ENCODE measurements at places on chromosomes 4 and X.

GRCh38 chr4:178255172-178255571 is 812.9 kb upstream of the AGA start:
- DNase-seq, result no peak

DNA sequence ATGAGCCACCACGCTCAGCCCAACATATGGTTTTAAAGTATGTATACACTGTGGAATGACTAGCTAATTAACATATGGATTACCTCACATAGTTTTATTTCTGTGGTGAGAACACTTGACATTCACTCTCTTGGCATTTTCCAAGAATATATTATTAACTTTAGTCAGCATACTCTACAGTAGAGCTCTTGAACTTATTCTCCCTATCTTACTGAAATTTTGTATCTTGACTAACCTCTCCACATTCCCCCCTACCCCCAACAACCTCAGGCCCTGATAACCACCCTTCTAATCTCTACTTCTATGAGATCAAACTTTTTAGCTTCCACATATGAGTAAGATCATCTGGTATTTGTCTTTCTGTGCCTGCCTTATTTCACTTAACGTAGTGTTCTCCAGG is 38.6 kb upstream of the AGA start:
- DNase-seq, result no peak

- DNase-seq, result no peak
Observed at GRCh38 chr4:128371001-128371777, 83.6 kb upstream of the PGRMC2 start.

DNA sequence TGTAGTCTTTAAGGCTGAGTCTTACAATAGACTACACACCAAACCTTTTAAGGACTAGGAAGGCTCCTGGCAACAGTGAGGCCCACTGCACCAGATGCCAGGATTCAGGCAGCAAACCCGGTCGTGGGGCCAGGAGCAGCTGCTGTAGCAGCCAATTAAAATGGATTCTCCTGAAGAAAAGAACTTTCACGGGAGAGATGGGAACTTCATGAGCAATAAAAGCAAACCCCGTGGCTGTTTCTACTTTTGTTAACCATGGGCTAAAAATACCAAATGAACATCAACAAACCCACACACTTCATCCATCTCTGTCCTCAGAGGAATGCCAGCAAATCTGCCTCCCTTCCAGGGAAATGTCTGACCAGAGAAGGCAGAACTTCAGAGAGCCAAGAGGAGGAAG is 101.4 kb downstream of the BTC start:
- DNase-seq, result no peak

DNA sequence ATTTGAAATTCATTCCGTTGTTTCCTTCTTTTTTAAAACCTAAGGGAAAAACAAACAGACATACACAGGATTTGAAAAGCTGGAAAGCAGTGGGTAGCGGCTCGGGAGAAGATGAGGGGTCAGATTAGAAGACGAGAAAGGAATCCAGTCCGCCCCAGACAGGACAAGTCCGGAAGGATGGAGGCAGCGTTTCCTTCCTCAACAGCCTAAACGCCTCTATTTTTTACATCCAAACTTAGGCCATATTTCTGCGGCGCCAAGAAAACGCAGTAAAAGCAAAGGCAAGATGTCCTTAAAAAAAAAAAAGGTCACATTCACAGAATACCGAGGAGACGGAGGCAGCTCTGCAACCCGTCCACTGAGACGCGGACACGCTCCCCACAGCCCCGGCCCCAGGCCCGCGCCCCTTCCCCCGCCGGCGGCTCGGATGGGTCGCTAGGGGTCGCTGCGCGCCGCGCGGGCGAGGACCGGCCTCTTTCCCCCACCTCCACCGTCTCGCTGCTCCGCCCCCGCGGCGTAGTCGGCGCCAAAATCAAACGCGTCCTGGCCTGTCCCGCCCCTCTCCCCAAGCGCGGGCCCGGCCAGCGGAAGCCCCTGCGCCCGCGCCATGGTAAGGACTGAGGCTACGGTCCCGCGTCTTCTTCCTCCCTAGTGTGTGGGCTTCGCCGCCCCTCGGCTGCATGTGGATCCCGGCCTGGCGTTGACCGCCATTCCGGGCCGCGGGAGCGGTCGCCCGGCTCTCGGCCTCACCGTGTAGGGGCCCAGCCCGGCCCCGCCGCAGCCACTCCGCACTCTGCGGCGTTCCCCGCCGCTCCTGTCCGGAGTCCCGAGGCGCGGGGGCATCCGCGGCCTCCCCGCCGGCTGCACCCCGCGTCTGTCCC is at the start of gene MND1:
TSS of gene MND1 (plus strand) at position 558 of the 881 bp plus-strand sequence. CDS start at position 608, 50 bp downstream.
- DNase-seq, result peak; percentile 86

GRCh38 chr4:44447563-44448504 is 775 bp downstream of the KCTD8 start:
- peak; percentile 12 for DNase-seq

DNA sequence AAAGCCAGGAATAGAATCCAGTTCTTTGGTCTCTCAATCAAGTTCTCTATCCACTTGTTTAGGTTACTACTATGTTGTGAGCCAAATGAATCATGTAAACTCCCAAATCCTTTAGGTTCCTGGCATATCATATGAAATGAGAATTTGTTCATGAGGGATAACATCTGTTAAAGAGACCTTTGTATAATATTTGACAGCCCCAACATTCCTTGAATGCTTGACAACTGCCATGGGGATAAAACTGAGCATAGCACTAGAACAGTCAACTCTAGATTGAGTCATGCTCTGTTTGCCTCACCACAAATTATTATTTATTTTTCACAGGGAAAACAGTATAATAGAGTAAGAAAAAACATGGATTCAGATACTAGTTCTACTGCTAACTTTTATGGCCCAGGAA is 93.3 kb downstream of the NAA11 start:
- DNase-seq, result no peak

GRCh38 chrX:29397506-29397905 is 810.3 kb downstream of the IL1RAPL1 start:
- no peak for DNase-seq

DNA sequence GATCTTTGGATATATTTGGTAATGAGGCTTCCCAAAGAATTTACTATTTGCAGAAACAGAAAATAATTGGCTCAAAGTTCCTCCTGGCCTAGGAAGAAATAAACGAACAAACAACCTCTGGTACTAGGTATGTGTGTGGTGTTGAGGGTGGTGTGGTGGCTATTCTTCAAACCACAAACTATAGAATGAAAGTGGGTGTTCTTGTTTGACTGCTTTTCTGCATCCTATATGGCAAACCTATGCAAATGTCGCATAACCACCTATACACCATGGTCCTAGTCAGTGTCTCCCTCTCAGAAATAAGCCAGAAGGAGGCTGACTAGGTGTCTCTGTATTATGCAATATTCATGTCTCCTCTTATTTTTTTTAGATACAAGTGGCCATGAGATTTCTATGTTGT is 106.6 kb upstream of the PCDH18 start:
- no peak for DNase-seq

GRCh38 chr4:133711817-133712216 is 489.8 kb downstream of the PABPC4L start:
- no peak for DNase-seq

DNA sequence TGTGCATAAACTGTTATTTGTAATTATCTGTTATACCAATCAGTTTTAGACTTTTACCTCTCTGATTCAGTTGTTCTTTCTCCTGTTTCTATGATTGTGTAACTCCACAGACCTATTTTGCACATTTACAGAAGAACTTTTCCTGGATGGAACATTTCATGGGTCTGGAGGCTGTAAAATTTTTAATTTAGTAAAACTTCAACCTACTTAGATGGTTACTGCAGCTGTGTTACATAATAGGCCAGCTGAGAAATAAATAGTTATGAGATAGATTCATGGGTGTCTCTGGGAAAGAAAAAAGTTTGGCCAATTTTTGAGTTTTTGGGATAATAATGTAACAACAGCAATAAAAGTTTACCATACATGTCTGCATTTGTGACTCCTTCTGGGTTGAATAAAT is 253.5 kb downstream of the ARHGAP24 start:
- no peak for DNase-seq

DNA sequence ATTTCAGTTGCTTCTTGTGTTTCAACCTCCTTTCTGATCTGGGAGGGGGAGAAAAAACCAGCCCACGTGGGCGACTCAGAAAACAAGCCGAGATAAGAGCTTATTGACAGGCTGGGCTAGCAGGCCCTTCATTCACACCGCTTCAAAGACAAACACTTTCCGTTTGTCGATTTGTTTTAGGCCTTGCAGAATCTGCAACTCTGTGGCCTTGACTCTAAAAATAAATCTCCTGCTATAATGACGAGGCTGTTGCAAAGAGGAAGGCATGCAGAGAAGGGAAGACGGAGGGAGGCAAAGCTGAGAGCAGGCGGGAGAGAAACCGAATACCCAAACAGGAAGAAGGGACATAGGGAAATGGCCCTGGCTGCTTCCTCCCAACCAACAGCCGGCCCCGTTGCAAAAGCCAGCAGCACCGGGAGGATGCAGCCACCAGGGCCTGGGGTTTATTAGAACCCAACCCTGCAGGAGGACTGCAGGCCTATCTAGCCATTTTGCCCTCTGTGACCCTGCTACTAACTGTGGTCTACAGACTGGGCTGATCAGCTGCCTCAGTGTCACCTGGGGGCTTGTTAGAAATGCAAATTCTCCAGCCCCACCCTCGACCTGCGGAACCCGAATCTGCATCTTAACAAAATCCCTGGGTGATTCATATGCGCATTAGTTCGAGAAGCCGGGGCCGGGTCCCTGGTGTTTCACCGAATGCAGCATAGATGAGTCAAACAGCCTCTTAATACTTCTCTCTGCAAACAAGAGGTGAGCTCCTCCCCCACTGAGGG is 325.5 kb downstream of the BCOR start:
- DNase-seq, result no peak
